ENCODE measurements at places on chromosomes 4 and X.

DNA sequence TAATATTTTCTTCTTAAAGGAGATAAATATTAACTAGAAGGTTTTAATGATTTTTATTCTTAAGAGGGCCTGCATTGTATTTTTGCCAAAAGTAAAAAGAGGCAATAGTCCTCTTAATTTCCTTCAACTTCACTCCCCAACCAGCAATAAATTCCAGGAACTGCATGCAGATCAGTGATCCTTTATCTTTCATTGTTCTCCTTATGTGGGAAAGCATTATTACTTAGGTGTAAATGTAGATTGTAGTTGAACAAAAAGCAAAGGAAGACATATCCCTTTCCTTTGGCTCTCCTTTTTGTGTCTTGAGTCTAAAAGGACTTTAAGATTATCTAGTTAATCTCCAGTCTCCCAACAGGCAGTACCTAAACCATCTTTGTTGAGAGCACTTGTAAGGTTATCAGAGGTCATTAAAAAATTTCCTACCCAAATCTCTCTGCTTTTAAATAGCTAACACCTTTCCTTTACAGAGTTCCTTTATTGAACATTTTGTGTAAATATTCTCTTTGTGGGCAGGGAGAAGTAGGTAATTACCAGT, 55.3 kb downstream of the RAPGEF2 start:
- no peak for DNase-seq

DNA sequence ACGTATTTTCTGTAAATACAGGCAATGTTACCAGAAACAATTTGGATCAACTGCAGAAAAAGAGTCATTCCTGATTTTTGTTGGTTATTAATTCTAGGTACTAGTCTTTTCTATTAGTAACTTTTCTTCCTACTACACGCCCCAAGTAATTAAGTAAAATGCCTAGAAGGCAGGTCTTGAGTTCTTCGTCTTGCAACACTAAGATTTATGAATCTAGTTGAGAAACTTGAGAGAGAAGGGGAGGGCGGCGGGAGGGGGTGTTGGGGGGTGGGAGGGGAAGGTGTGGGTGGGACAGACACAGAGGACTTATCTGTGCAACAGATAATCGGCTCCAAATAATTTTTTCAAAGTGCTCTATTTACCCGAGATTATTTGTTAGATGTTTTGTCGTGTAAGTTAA, 3.0 kb downstream of the RAP2C start:
- no peak for DNase-seq

GRCh38 chr4:101871962-101872676, 81.6 kb downstream of the BANK1 start:
- no peak for DNase-seq

DNA sequence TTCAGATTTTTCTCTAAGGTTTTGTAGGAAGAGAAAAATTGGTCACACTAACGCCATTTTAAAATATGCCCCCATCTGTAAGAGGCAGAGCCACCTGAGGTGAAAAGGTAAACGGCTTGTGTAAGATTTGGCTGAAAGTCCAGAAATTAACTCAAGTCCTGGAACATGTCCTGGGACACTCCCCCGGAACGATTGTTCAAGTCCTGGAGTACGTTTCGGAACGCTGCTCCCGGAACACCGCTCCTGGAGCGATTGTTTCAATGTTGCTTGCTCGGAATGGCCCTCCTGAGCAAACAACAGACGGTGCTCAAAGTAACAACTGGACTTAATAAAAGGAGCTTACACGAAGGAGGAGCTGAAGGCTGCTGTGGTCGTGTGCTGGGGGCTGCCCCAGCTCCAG, 796.5 kb upstream of the SLIT2 start:
- DNase-seq: no peak

Data from CD8-positive, alpha-beta memory T cell (primary cell).